ENCODE measurements at places on chromosomes 16 and 17.

DNA sequence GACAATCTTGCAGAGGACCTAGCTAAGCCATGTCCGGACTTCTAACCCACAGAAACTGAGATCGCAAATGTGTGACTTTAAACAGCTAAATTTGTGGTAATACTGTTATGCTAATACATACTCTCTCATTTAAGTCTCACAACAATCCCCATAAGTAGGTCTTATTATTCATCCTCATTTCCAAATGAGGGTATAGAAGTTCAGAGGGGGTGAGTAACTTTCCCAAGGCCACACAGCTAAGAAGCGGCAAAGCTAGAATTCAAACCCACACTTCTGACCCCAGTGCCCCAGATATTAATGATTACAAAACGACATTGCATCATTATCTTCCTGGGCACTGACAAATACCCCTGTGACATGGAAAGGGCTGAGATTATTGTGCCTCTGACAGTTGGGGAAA is 81.4 kb downstream of the CNGB1 start:
- no peak for DNase-seq

DNA sequence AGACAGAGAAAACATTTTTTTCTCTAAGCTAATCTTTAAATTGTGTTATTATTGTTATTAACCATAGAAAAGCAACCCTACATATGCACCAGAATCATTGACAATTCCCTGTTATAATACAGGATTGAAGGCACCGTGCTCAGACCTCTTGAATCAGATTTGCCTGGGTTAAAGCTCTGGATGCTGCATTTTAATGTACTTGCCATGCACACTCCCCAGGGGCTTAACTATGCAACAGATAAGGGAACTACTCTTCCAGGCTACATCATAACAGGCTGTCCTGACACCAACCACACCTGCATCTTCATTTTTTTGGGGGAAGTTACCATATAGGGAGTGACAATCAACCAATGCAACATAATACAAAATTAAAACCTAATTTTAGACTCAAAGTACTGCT is 1187.6 kb upstream of the CDH8 start:
- DNase-seq = no peak

- DNase-seq = no peak
Observed at GRCh38 chr16:30621765-30622164, 11.6 kb upstream of the ZNF689 start.

- DNase-seq = no peak
Observed at GRCh38 chr16:87044032-87044382, 273.2 kb downstream of the C16orf95 start.

DNA sequence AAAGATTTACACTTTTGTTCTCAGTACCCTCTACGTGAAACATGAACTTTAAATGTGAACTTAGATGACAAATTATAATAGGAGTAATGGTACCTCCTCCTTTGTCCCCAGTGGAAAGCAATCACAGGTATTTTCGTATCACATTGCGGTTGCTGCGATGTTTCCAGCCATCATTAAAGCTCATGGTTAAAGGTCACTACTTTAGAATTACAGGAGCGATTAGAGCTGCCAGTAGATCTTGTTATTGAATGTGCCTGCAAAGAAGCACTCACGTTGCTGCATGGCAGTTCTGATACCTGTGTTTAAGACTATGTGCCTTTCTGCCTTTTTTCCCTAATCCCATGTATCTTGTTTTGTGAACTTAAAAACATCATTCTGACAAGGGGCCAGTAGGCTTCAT is 301.0 kb downstream of the CPPED1 start:
- DNase-seq = no peak

- no peak for DNase-seq
Observed at GRCh38 chr16:65534121-65534528, 412.3 kb upstream of the CDH11 start.

DNA sequence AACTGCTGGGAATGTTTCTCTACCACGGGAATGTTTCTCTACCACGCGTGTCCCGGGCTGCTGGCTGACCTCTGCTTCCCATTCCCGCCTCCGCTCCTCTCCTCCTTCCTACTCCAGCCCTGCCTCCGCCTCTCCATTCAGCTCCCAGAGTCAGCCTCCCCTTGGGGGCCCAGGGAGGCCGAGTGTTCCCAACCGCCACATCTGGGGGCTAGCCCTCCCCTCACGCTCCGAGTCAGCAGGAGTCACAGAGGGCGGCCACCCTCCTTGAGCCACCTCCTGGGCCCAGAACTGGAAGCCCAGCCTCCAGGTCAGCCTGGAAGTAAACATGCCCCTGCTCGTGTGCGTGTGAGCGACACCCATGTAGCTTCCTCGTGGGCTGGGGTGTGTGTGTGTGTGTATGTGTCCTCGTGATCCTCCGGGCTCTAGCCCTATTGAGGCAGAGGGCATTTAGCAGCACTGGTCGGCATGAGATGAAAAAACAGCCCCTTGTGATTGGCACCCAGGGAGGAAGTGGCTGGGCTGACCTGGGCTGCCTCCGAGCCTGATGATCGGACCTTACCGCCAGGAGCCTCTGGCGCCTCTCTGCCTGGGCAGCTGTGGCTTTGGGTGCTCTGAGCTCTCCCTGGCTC is 7.3 kb downstream of the CYGB start:
- DNase-seq = no peak

GRCh38 chr17:8745586-8746500 is 1.2 kb upstream of the CCDC42 start:
- peak; percentile 44 for DNase-seq

DNA sequence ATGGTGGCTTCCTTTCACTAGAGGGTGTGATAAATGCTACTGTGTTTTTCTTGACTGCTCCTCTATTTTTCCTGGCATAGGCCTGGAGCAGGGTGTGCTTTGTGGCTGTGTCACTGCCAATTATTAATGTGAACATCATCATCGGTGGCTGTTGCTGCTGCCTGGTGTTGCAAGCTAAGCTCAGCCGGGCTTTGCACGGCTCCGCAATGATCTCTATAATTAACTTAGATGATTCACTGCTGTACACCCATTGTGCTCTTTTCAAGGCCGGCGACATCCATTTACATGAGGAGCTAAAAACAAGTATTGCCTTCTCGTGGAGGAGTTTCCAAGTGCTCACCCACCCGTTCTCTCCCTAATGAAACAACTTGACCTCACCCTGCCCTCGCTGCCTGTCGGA is 160.1 kb upstream of the IRX3 start:
- DNase-seq = no peak

- DNase-seq = no peak
Observed at GRCh38 chr16:49932434-49932833, 76.5 kb upstream of the ZNF423 start.

DNA sequence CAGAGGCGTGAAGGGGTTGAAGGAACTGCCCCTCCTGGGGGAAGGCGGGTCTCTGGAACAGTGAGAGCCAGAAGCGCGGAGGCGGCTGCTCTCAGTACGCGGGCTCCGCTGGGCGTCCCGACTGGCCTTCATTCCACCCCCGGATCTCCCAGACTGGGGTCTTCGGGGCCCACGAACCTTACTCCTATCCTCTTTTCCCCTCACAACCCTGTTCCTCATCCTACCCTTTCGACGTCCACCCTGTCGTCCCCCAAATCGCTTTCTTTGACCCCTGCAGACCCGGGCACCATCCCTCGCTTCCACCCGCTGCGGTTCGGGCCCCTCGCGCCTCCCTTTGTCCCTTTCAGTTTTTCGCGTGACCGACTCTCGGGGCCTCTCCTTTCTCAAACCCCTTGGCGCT is 2114.6 kb downstream of the TP53TG3F start:
- no peak for DNase-seq

DNA sequence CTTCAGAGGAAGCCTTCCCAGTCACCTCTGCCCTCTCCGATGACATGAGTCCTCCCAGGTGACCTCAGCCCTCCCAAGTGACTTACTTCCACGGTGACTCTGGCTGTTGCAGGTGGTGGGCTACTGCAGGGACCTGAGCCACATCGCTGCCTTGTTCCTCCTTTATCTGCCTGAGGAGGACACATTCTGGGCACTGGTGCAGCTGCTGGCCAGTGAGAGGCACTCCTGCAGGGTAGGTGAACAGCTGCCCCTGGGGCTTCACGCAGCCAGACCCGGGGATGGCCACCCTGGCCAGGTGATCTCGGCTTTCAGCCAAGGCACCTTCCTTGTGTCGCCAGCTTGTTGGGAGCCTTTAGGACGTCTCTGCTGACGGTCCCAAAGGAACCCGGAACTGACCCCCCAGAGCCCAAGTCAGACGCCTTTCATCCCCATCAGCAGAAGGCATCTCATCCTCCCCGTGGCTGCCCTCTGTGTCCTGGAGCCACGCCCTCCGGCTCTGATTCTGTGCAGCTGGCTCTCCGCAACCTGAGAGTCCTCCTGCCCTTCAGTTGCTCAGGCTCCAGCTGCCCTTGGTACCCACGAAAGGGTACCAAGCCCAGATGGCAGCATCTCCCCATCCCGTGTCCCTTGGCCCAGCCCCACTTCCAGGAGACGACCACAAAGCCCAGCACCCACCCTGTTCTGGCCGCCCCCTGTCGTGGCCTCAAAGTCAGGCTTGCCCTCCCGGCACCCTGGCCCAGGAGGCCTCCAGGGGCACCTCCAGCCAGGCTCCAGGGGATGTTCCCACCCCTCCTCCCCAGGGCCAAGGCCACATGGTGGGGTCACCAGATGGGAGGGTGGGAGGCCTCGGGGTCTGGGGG is 81.7 kb downstream of the GOSR1 start:
- no peak for DNase-seq

DNA sequence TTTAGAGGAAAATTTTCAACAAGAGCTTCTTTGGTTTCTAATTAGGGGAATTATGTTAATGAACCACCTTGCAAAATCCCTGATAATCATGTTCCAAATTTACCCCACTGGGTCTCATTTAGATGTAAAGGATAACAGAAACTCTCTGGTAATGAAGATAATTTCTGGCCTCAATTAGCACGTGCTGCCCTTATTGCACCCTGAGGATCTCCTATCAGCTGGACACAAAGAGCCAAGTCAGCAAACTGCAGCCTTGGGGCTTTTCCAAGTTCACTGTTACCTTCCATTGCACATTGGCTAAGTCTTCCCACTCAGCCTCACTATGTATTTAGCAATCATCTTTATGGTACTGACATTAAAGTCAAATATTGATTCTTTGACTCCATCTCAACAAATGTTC is 78.1 kb downstream of the GP2 start:
- DNase-seq = no peak

GRCh38 chr16:1825381-1825863 is 1.2 kb downstream of the HAGH start:
- no peak for DNase-seq

DNA sequence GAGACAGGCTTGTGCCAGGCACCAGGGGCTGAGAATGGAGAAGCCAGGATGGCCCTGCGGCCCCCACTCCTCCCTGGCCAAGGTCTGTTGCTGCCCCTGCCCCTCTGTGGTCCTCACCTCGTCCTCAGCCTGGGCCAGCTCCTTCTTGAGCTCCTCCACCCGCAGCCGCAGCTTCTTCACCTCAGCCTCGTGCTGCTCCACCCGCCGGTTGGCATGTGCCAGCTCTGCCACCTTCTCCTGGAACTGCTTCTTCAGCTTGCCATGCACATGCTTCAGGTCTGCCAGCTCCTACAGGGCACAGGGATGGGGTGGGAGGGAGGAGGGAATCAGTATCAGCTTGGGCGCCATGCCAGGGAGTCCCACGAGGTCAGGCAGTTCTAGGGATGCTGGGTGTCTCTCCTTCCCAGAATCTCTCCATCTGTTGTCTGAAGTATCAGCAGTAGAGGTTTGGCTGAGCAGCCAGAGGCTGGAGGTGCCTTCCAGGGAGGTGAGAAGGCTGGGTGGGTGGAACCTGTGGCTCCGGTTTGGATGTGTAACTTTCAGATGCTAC is 20.1 kb downstream of the CCDC102A start:
- DNase-seq = no peak

GRCh38 chr16:67571464-67571863 is 9.1 kb downstream of the CTCF start:
- no peak for DNase-seq

DNA sequence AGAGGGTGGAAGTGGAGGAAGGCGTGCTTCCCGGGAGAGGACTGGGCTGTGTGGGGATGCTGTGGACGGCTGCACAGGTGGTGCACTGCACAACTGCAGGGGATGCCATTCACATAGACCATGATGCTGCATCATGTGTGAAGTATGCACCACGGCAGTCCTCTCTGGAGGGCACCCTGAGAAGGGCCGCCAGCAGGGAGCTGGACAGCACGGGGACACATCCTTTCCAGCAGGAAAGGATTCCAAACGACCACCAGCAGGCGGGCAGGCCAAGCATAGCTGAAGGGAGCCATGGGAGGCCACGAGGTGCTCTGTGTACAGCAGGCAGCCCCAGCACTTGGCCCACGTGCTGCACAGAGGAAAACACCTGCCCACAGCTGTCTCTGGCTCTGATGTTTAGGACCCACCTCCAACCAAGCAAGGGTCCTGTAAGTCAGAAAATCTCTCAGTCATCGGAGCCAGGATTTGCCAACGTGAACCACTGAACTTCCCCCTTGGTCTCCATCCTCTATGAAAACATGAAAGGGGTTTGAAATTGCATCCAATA is 10.1 kb downstream of the ACTG1 start:
- DNase-seq = no peak

- DNase-seq = no peak
Observed at GRCh38 chr17:8384801-8385378, 1.9 kb upstream of the RPL26 start.

GRCh38 chr17:49180303-49180702 is 30.1 kb downstream of the GNGT2 start:
- DNase-seq = peak; percentile 71

DNA sequence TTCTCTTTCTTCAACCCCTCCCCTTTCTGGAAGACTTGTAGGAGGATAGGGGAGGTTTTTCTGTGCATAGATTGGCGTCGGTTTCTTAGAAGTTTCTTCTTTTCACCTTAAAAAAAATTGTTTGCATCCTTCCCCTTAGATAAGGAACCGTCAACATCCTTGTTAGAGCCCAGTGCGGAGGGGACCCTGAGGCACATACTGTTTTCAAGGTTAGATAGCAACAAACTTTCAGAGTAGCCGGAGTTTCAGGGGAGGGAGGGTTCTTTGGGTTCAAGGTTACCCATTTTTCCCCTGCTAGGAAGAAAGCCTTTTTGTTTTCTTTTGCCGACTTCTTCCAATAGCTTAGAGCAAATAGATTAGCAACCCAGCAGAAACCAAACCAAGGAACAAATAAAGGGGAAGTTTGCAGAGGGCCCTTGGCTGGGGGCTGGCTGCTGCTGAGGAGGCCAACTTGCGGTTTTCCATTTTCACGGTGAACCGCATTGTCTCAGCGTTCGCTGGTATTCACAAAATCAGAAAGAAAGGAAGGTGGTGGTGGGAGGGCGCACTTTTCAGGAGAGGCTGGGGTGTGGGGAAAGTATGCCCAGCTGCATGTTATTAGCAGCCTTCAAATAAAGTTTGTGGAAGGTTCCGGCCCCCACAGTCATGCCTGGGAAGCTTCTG is 28.8 kb downstream of the MSI2 start:
- DNase-seq = peak; percentile 50

- DNase-seq = no peak
Observed at GRCh38 chr16:89971495-89972243, 23.1 kb downstream of the DEF8 start.

GRCh38 chr17:82332669-82333278 is 792 bp downstream of the SECTM1 start:
- no peak for DNase-seq

DNA sequence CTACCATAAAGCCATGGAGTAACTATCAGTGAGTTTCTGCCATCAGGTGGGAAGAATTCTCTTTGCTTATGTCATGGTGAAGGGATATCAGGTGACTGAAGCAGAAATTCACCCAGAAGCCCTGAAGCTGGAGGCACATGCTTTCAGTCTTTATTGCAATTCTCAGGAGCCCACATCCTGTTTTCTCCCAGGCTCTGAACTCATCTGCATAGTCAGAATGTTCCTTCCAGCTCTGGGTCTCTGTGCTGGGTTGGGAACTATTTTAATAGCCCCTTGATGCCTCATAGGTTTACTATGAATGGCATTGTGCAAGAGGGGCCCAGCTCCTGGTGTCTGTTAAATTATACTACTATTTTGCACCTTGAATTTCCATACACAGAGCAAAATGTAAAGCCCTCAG is 198.4 kb upstream of the SOX9 start:
- no peak for DNase-seq

Measured in hematopoietic multipotent progenitor cell treated with erythropoietin and hydrocortisone succinate and interleukin-3 and kit ligand, for 8 days (in vitro differentiated cells).